ENCODE measurements at places on chromosomes 5 and 9. TPM values are rescaled to one million over a fixed set of nuclear protein-coding genes. Genes with fewer than 3 reads are reported as not detected.

The DAB2IP gene
- total RNA-seq = 27.1 TPM

The MSX2 gene
- total RNA-seq = 2.6 TPM

The WDR36 gene
- total RNA-seq = 31.6 TPM

The CNTFR gene
- 9.6 TPM for total RNA-seq

The OR1Q1 gene
- total RNA-seq = not detected

The CDH9 gene
- 11.3 TPM for total RNA-seq

The SLC45A2 gene
- total RNA-seq = 0.40 TPM

The FRMPD1 gene
- 8.9 TPM for total RNA-seq

The SLC4A9 gene
- 0.30 TPM for total RNA-seq

The RANBP3L gene
- total RNA-seq = 213 TPM

The GNA14 gene
- total RNA-seq = 6.1 TPM

The SLC6A19 gene
- 0.06 TPM for total RNA-seq

The PTGR1 gene
- 53.1 TPM for total RNA-seq

The RABGAP1 gene
- 60.2 TPM for total RNA-seq

The LURAP1L gene
- total RNA-seq = 13.3 TPM

The AK3 gene
- total RNA-seq = 52.2 TPM

The SLC36A2 gene
- total RNA-seq = 0.30 TPM

The IL3 gene
- total RNA-seq = not detected

The CCNH gene
- 118 TPM for total RNA-seq

The TGFBI gene
- 171 TPM for total RNA-seq

The OTP gene
- total RNA-seq = 1.8 TPM

The KCNV2 gene
- not detected for total RNA-seq

The OGN gene
- 576 TPM for total RNA-seq

The TAF1L gene
- total RNA-seq = 0.10 TPM

The PTPA gene
- total RNA-seq = 62.3 TPM

The PCDHGB3 gene
- 6.0 TPM for total RNA-seq

The SPAAR gene
- total RNA-seq = 0.69 TPM

The TDRD7 gene
- total RNA-seq = 20.6 TPM

The OR1J2 gene
- total RNA-seq = not detected

The GPR151 gene
- total RNA-seq = 0.06 TPM

The SPEF2 gene
- 25.0 TPM for total RNA-seq

The PCDHB14 gene
- total RNA-seq = 10.4 TPM

The SPINK1 gene
- not detected for total RNA-seq

The CCDC171 gene
- 28.3 TPM for total RNA-seq

The PCAT7 gene
- total RNA-seq = not detected

The PAEP gene
- not detected for total RNA-seq

The CCDC69 gene
- total RNA-seq = 4.5 TPM

The AK8 gene
- total RNA-seq = 5.3 TPM

The LCNL1 gene
- 54.0 TPM for total RNA-seq

The SLC46A2 gene
- total RNA-seq = 0.11 TPM

The GCNT4 gene
- 1.5 TPM for total RNA-seq

The F12 gene
- total RNA-seq = 3.2 TPM

The ZNF484 gene
- total RNA-seq = 29.5 TPM

The PCDHB16 gene
- total RNA-seq = 4.7 TPM

The TRMO gene
- 21.0 TPM for total RNA-seq

The F2R gene
- total RNA-seq = 25.2 TPM

The C9orf153 gene
- total RNA-seq = 1.2 TPM

The NXNL2 gene
- total RNA-seq = 1.8 TPM

The SPINK7 gene
- total RNA-seq = not detected

The PHF24 gene
- 36.0 TPM for total RNA-seq

The PCDHB7 gene
- 4.6 TPM for total RNA-seq

The CDO1 gene
- total RNA-seq = 58.3 TPM
